ENCODE measurements at places on chromosomes 6 and 20.
A peak's percentile ranks its signal among the peaks of the same experiment; 100 is the strongest.

DNA sequence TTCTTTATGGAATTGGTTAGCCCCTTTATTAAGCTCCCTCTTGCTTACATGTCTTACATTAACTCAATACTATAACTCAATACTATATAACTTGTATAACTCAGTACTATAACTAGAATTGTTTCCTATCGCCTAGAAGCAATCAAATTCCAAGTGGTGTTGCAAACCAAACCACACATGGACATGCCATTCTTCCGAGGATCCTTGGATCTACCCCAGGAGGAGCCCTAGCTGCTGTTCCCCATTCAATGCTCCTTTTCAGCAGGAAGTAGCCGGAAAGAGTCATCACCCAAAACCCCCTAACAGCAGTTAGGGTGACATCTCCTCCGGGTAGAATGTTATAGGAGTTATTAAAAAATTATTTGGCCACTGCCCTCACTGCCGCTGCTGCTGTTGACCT is 40.5 kb downstream of the PLN start:
- DNase-seq: no peak

- DNase-seq: no peak
Observed at GRCh38 chr6:104134876-104135275, 724.8 kb downstream of the HACE1 start.

DNA sequence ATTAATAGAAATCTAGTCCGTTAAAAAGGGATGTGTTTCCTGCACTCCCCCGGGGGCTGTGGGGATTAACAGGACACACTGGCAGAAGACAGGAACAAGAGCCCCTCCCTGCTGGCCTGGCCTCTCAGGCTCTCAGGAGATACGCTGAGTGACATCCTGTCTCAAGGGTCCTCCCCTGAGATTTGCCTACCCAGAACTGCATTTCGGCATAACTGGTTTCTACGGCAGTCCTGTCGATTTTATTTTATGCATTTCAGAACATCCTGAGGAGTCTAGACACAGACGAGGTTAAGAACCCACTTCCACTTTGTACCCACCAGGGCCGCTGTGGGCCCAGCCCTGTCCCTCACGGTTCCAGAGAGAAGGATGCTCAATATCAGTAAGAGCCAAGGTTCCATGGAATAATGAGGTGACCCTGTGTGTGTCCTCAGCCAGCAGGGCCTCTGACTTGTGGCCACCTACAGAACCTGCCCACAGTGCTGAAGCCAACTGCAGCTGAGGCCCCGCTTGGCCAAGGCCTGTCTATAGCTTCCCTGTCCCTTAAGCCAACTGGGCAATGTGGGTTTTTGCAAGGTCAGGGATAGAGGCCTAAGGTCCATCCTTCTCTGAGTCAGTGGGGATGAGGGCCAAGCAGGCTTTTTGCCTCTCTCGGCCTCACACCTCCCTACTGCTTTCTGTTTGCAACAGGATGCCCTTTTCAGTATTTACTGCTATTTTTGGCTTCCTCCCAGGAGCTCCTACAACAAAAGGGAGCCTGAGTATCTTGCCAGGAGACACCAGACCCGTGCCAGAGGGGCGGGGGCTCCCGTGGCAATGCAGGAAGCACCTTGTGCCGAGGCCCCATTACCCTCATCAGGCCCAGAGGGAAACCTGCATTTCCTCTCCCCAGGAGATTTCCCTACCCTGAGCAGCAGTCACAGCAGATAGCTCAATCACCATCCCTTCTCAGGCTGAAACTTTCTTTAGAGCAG is 14.7 kb downstream of the UQCC2 start:
- peak; percentile 45 for DNase-seq

- DNase-seq: no peak
Observed at GRCh38 chr6:27321901-27322300, 9.8 kb upstream of the POM121L2 start.

GRCh38 chr20:58287638-58288037 is 21.9 kb upstream of the RAB22A start:
- no peak for DNase-seq

DNA sequence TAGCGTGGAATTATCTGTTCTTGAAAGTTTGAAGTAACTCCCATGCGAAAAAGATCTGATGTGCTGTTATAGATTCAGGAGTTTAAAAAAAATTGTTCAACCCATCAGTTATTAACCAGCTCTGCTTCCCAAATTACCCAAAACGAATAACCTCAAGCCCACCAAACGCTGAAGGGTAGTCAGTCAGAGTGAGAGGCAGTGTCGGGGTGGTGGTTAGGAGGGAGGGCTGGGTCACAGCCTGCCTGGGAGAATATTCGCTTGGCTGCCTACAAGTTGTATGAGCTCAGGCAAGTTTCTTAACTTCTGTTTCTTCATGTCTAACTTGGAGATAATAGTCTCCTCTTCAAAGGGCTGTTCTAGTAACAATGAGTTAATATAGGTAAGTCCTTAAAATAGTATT is 114.6 kb downstream of the JPH2 start:
- DNase-seq: no peak

GRCh38 chr20:12965212-12965869 is 43.4 kb upstream of the SPTLC3 start:
- DNase-seq: no peak

- no peak for DNase-seq
Observed at GRCh38 chr6:149052350-149053106, 265.0 kb upstream of the TAB2 start.

GRCh38 chr20:15616626-15617025 is 956.6 kb downstream of the KIF16B start:
- DNase-seq: no peak

GRCh38 chr20:19259141-19259591 is 46.7 kb downstream of the SLC24A3 start:
- DNase-seq: no peak

DNA sequence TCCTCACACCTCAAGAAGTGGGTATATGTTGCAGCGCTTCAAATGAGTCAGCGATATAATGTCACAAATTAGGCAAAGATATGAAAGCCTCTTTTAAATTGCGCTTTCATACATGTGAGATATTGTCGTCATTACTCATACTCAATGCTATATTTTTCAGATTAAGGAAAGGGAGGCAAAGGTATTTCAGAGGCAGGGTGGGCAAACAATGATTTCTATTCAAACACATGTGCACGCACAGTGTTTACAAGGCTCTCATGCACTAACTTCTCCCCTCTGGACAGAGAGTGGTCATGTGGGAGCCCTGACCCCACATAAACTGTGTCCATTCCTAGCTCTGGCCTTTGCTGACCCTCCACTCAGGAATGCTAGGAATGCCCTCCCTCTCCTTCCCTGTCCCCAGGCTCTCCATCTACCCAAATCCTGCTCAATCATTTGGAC is 112.1 kb upstream of the TMEM170B start:
- DNase-seq: no peak

- DNase-seq: no peak
Observed at GRCh38 chr6:54892831-54893230, 46.3 kb downstream of the FAM83B start.
